ENCODE measurements at places on chromosomes 7 and 10.

GRCh38 chr10:25076506-25077177, 60.2 kb downstream of the THNSL1 start:
- DNase-seq: no peak

DNA sequence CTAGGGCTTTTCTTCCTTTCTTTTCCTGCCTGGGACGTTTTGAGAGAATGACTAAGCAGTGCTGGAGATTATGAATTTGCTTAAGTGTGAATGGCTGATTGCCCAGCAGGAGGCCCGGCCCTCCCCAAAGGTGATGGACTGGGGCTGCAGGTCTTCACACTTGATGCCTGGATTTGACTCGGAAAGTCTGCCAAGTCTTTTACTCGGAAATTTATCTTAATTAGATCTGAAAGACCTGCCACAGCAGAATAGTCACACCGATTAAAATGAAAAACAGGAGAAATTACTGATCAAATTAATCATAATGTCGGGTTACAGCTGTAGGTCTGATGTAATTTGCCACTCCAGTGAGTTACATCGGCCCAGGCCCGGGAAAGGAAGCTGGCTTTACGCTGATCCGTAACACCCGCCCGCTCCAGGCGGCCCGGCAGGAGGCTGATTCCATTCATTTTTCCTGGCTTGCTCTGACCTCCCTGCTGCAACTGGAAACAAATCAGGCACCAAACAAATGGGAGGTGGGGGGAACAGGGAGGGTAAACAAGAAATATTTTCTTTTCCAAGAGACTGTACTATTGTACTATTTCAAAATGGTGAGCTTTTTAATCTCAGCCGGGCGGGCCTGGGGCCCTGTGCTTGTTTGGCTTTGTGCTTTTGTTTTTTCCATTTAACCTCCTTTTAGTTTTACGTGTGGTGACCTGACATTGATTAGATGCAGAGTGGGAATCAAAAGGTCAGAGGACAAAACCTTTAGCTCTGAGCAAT, 212.4 kb upstream of the YAE1 start:
- DNase-seq: no peak

DNA sequence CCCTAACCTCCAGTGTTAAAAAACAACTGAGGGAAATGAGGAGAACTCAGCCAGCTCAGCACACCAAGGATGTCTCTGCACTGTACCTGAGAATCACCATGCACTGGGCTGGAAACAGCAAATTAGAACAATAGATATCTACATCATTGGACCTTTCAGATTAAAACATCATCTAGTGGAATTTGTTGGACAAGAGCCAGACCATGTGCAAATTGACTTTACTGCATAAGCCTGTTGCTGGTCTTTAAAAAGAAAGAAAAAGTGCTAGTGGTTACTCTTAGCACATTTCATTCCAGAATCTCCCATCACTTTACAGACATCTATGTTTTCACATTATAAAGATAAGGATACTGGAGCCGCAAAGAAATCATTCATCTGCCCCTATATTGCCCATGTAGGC, 75.4 kb downstream of the FGFR2 start:
- no peak for DNase-seq

GRCh38 chr7:43363035-43363791, 219.7 kb upstream of the STK17A start:
- no peak for DNase-seq

DNA sequence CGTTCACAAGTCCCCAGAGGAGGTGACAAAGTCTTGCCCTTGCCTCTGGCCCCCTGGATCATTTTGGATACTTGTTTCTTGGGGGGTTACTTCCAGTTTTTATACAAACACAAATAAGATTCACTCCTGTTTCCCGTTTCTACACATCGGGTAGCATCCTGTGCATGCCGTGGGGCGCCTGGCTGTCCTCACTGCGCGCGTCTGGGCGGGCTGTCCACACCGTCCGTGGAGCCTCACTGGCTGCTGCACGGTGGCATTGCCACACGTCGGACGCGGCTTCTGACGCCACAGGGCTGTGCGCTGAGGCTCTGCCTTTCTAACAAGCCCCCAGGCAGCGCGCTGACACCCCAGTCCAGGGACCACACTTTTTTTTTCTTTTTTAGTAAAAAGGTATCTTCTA, 18.4 kb downstream of the BNIP3 start:
- DNase-seq: no peak

- peak; percentile 86 for DNase-seq
These were observed 17.7 kb downstream of the ADAM8 start for GRCh38 chr10:133258818-133259601.

DNA sequence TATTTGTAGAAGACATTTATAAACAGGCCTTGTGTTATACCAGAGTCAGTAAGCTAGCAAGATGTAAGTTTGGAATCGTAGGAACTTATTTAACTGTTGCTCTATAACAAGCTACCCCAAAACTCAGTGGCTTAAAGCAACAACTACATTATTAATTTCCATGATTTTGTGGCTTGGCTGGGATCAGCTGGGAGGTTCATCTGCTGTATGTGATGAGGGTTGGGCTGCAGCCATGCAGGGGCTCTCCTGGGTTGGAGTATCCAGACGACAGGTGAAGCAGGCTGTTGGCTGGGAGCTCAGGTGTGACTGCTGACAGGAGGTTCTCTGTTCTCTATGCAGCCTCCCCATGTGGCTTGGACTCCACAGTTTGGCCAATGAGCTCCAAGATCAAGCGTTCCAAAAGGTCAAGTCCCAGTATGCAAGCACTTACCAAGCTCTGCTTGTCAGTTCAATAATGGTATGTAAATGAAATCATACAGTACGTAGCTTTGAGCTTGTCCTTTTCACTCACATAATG, 52.4 kb downstream of the GPR26 start:
- no peak for DNase-seq

DNA sequence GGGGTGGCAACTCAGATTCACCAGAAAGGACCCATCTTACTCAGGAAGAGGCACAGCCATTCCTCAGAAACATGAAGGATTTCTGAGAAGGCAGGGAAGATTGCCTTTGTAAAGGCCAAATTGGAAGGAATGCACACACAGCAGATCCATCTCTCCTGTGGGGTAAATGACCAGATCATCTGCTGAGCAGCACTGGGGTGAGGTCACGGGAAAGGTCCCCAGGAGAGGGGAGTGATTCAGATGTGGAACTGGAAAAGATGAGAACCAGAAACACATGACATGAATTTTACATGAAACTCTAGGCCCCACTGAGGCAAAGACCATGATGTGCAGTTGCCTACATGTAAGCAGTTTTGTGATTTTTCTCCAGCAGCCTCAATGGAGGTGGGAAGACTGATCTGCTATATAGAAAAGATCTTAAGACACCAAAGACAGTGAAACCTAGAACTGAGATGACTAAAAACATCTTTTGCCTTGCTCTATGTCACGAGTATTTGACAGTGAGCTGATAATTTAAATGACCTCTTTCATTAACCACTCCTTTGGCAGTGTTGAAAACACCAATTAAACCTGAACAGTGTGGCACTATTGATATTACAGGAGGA, 91.6 kb downstream of the AMPH start:
- DNase-seq: no peak

DNA sequence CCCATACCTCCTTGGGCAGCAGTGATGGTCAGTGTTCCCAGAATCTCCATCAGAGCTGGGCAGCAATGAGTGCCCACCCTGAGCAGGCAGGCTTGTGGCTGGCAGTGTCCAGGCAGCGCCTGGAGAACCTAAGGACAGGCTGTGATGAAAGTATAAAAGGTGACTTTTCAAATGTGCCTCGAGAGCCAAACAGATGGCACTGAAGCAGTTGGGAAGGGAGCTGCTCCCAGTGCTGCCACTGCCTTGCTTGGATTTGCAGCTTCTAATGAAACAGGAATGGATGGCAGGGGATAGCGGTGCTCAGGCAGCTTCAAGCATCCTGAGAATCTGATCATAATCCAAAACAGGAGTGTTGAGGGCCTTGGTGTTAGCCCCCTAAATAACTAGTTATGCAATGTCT, 179.8 kb upstream of the AOAH start:
- no peak for DNase-seq

GRCh38 chr10:61286686-61287085, 166.5 kb downstream of the TMEM26 start:
- no peak for DNase-seq

GRCh38 chr10:20954519-20954918, 57.4 kb upstream of the NEBL start:
- DNase-seq: no peak

GRCh38 chr10:69469976-69470375, 18.7 kb downstream of the TSPAN15 start:
- no peak for DNase-seq

DNA sequence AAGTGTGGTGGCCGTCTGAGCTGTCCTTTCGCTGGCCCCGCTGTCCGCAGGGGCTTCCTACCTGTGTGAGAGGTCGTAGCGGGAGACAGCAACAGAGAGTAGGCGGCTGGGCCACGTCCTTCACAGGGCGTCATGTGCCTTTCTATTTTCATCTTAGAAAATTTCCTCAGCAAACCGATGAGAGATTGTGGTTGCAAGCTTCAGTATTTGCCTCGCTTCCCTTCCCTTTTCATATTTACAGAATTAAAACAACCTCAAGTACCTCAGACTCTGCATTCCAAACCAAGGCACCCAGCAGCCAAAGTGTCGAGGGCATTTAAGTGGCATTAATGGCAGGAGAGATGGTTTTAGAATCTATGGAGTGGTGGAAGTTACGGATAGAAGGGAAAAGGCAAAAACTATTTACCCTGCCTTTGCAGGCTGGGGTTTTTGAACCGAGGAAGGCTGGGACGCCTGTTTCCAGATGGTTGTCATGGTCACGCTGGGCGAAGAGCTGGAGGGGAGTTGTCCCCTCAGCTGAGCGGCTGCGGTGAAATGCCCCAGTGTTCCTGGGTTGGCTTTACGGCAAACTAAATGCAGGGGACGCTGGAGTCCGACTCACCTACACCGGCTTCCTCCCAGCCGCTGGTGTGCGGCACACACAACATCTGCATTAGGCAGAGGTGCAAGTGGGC, 41.9 kb downstream of the WIPI2 start:
- no peak for DNase-seq

- no peak for DNase-seq
These were observed 74.2 kb downstream of the TYW1B start for GRCh38 chr7:72753781-72754180.

DNA sequence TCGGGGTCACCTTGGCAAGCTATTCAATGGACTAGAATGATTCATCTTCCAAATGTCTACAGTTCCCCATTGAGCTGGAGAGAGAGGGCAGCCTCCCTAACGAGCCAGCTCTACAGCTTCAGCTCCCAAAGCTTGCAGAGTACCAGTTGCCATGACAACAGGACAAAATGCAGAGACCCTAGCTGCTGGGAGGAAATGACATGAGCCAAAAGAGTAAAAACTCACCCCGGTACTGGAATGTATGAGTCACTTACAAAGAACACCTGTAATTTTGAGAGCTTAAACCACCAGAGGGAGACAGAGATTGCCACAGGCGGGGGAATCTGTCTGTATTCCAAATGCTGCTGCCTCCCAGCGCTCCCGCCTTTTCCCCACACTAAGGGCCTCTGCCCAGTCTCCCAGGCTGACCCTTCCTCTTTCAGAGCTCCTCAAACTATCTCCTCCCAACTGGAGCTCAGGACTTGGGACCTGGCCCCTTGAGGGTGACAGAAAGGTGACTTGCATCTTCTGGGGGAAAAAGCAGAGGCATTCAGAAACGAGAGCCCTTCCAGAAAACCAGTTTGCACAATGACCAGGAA, 95.5 kb downstream of the CUL2 start:
- DNase-seq: peak; percentile 26

GRCh38 chr7:156897673-156898072, 4.7 kb upstream of the LMBR1 start:
- DNase-seq: no peak

DNA sequence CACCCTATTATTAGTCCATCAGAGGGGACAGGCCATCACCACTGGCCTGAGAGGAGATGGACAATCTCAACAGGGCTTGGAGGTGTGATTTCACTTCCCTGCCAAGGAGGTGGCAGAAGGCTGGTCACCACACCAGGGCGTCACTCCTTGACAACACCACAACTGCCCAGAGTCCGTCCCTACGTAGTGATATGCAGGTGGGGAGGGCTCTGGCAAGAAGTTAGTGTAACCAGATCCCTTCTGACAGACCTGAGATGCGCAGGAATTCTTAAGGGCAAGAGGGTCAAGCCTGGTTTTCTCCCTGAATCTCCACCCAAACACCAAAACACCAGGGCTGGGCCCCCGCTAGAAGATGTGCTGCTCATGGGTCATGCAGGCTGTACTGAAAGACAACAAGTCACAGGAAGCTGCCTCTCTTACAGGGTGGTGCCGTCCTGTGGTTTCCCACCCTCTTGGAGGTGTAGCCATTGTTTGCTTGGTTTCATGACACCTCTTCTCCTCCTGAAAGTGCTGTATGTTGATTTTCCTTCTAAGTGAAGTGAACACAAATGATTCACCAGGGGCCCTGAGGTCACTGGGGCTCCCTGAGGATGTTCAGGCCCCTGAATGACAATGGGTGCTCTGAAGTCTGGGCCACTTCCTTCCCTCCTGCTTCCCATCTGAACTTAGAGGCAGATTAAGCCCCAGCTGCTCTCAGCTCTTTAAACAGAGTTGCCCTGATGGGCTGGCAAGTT, 27.1 kb downstream of the ATXN7L1 start:
- DNase-seq: peak; percentile 56

GRCh38 chr10:44958196-44958897, 1.3 kb upstream of the RASSF4 start:
- no peak for DNase-seq

- no peak for DNase-seq
These were observed 51.6 kb downstream of the TFPI2 start for GRCh38 chr7:93838966-93839365.

DNA sequence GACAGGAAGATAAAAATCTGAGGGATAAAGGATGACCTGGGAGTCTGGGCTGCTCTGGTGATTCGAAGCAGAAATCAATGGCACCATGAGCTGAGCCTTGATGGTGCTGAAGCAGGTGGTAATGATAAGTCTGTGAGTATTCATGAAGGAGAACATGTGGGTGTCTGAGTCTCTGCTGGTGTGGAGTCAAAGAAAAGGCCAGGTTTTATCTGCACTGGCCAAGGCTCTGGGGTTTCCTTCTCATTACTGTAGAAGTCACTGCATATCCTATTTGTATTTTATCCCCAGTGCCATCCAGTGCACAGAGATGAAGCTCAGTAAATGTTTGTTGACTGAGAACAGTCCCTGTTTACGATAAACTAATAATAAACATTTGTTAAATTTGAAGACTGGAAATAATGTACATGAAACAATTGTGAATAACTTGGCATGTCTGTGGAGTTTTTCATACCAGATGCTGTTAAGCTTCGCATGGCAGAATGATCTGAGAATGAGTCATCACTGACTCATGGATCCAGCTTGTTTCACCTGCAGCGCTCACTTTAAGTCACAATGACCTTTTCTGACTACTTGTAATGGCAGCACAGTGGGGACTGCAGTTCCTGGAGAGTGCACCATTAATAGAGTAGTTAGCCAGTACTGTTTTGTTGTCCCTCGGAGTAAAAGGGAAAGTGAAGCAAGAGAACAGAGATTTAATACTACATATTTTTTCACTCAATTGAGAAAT, 538.5 kb downstream of the HTR7 start:
- DNase-seq: no peak

GRCh38 chr10:4649886-4650508, 176.0 kb upstream of the AKR1E2 start:
- DNase-seq: no peak

DNA sequence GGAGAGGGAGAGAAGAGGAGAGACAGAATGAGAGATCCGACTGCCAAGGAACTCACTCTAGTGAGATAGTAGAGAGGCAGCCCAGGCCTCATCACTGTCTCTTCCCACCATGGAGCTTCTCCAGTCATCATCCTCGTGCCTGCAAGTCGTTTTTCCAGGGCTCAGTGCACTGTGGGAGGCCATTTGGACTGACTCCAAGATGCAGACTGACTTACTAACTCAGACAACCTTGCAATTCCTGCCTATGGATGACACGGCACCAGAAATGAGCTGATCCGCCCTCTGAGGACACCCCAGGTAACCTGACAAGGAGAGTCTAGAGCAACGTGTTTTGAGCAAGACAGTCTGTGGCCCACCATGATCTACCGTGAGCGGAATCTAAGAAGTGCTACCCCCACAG, 154.9 kb downstream of the GLI3 start:
- DNase-seq: no peak

Measured in stimulated activated CD4-positive, alpha-beta T cell treated with anti-CD3 and anti-CD28 coated beads, TNF-alpha, amount 100 ng/mL, for 48 hours (primary cell).